Hematopoietic multipotent progenitor cell treated with erythropoietin and hydrocortisone succinate and interleukin-3 and kit ligand, for 6 days (in vitro differentiated cells): ENCODE measurements at places on chromosomes 12 and 14.

DNA sequence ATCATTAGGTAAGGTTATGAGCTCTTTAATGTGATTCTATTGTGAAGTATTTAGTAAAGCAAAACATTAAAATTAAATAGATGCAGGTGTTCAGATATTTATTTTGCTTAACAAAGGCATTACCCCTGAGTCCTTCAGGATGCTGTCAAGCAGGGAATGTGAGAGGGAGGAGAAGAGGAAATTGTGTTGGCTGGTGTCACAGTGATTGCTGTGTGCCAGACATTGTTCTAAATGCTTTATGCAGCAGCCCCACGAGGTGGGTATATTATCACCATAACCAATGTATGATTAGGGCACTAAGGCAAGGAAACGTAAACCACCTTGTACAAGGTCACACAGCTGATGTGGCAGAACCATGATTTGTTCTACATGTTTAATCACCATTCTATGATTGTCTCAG, 80.1 kb downstream of the STAB2 start:
- no peak for DNase-seq

GRCh38 chr12:72274931-72275330, 2.8 kb downstream of the TRHDE start:
- no peak for DNase-seq

- DNase-seq: no peak
Measured at GRCh38 chr14:51336734-51337133, 96.7 kb downstream of the TMX1 start.

- no peak for DNase-seq
Measured at GRCh38 chr12:72074065-72074464, 135.4 kb downstream of the TPH2 start.

DNA sequence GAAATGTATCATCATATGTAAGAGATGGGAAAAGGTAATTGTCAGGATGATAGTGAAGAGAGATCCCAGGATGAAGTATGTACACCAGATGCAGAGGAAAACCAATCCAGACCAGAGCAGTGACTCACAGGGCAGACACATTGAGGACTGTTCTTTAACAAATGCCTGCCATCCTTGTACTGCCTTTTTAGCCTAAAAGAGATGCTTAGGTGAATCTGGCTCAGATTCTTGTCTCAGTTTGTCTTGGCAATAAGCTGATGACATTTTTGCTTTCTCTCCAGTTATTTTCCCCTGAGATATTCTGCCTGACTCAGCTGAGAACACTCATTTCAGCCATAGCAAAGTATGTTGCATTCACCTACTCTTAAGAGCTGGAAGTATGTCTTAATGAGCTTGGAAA, 405.3 kb upstream of the USP15 start:
- DNase-seq: no peak

- DNase-seq: no peak
Measured at GRCh38 chr12:97595936-97596335, 133.3 kb downstream of the RMST start.

GRCh38 chr12:96770219-96771102, 136.6 kb upstream of the NEDD1 start:
- DNase-seq: no peak

GRCh38 chr14:77353469-77354141, 23.3 kb downstream of the TMED8 start:
- no peak for DNase-seq

GRCh38 chr14:21915826-21916225, 242.2 kb upstream of the OR4E1 start:
- no peak for DNase-seq

DNA sequence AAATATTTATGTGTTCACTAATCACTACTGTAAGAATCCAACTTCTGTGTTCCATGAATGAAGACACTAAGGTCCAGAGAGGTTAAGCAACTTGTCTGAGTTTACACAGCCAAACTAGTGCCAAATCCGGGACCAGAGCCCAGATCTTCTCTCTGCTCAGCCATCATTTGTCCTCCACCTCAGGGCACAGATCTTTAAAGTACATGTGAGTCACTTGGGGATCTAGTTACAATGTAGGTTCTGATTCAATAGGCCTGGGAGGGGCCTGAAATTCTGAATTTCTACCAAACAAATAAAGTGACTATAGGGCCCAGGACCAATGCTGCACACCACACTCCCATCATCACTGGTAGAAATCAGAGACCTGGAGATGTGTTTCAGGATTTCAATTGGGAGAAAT, 162.9 kb downstream of the GXYLT1 start:
- no peak for DNase-seq

DNA sequence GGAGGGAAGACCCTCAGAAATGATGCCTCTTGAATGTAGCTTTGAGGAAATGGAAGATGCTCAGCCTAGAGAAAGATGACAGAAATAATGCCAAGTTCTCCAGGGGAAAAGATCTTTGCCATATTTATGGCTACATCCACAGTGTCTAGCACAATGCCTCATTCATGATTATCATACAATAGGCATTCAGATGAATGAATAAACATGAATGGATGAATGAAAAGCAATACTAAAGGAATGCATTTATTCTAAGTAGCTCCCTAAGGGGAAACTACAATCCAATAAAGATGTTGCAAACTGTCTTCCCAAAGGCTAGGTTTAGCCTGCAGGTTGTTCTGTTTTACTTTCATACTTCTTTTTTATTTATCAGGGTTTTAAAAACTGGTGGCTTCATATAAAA, 12.0 kb downstream of the TMTC1 start:
- no peak for DNase-seq

- no peak for DNase-seq
Measured at GRCh38 chr12:84694116-84694515, 218.5 kb downstream of the SLC6A15 start.

GRCh38 chr12:87756111-87756510, 273.1 kb downstream of the C12orf50 start:
- no peak for DNase-seq

DNA sequence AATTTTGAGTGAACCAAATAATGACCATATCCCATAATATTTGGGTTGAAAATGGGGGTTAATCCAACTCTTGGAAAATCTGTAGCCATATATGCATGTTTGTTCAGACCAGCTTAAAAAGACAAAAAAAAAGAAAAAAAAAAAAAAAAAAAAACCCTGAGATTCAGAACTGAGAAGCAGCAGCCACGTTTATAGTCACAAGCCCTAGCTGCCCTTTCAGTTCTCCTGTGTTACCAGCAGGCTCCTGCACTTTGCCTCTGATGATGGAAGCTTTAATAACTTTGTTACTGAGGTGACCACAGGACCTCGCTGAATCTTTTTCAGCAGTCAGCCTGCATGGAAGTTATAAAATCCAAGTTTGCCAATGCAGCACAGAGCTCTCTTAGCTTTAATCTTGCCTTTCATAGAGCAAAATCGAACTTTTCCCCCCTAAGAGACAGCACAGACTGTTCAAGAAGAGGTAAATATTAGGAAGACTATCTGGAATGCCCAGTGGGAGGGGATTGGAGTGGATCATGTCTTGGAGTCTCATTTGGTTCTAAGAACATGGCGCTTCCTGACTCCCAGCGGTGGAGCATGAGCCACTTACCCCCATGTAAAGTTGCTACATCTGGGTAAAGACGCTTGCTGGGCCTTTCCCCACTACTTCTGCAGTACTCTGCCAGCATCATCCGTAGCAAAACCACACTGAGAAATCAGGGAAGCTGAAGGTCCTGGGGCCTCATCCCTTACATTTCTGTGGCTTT, 20.6 kb downstream of the GNG2 start:
- no peak for DNase-seq

GRCh38 chr14:30528119-30528518, 30.8 kb upstream of the G2E3 start:
- DNase-seq: no peak

GRCh38 chr12:107130830-107131611, 37.7 kb upstream of the CRY1 start:
- DNase-seq: no peak

GRCh38 chr12:132561427-132562156, 48.8 kb downstream of the LRCOL1 start:
- DNase-seq: peak; percentile 67

DNA sequence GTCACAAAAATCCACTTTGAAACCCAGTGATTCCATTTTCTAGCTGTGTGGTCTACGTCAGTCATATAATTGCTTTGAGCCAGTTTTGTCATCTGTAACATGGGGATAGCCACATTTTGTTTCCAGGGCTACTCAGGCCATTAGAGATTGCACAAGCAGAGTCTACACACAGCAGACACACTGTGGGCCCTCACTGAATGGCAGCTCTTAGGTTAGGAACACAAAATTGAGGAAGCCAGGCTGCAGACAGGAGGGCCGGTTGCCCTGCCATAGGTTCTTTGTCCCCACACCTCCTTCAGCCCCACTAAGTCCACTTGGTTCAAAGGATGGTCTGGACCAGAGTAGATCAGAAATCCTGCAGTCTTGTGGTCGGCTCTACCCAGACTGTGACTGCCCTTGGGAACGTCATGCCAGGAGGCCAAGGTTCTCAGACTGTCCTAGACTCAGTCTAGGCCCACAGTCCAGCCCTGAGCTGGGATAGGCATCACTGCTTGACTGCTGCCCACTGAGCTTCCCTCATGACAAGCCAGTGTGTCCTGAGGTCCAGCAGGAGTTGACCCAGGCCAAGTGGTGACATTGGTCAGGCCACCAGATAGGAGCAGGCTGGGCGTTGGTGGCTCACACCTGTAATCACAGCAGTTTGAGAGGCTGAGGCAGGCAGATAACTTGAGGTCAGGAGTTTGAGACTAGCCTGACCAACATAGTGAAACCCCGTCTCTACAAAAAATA, 3.8 kb upstream of the MYH7 start:
- no peak for DNase-seq

DNA sequence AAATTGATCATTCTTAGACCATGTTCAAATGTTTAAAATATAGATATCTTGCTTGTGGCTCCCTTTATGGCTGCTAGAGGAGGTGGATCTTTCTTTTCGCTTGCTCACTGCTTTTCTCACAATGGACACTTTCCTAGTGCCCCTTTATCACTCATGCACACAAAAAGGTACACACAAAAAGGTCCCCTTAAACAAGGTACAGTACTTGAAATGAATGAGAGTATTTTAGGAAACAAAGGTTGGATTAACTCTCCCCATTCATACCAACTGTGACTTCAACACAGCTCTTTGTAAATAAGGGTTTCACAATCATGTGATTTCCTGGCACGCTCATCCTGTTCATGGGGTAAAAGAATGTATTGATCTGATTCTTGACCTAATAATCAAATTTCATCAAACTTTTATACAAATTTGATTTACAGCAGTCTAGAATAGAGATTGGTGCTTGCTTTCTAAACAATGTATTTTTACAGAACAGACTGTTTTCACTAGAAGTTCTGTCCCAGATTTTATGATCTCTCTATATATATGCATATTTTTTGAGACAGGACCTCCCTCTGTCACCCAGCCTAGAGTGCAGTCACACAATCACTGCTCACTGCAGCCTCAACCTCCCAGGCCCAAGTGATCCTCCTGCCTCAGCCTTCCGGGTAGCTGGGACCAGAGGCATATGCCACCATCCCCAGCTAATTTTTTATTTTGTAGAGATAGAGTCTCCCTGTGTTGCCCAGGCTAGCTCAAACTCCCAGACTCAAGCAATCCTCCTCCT, 34.4 kb upstream of the EPS8 start:
- no peak for DNase-seq

- DNase-seq: no peak
Measured at GRCh38 chr12:96743606-96744005, 163.5 kb upstream of the NEDD1 start.

GRCh38 chr12:28872654-28873268, 276.3 kb upstream of the FAR2 start:
- DNase-seq: peak; percentile 62

DNA sequence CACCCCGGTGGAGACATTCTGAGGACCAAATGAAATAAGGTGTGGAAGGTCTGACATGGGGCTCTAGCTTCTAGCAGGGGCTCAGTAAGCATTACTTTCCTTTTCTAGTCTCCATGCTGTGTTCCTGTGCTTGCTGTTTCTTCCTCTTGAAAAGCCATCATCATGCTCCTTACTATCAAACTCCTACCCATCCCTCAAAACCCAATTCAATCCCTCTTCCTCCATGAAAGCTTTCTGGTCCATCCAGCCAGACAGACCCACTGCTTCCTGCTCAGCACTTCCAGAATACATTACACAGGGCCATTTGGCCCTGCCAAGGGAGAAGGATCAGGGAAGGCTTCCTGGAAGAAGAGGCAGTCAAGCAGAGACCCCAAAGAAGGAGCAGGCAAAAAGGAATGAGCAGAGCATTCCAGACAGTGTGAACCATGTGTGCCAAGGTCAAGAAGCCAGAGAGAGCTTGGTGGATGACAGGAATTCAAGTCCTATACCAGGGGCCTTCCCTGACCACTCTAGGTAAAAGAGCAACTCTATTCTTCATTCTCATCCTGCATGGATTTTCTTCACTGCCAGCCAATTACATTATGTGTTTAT, 59.5 kb downstream of the NUAK1 start:
- DNase-seq: no peak

- no peak for DNase-seq
Measured at GRCh38 chr12:45276154-45276755, 60.4 kb downstream of the ANO6 start.

DNA sequence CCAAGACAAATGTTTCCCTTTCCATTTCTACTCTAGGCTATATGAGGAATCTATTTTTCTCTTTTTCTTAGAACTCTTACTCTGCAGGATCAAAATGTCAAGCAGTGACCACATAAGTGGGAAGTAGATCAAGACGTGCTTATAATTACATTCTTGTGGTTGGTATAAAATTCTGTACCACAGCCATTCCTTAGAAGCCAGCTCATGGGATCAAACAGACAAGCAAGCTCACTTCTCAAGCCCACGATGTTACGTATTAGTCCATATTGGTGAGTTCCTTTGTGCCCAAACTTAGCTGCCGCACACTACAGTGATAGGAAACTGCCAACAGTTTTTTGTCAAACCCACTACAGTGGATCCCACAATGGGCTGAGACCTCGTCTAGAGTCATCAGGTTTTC, 53.4 kb downstream of the IFNG start:
- no peak for DNase-seq

GRCh38 chr14:46399049-46399448, 252.5 kb downstream of the RPL10L start:
- DNase-seq: no peak

DNA sequence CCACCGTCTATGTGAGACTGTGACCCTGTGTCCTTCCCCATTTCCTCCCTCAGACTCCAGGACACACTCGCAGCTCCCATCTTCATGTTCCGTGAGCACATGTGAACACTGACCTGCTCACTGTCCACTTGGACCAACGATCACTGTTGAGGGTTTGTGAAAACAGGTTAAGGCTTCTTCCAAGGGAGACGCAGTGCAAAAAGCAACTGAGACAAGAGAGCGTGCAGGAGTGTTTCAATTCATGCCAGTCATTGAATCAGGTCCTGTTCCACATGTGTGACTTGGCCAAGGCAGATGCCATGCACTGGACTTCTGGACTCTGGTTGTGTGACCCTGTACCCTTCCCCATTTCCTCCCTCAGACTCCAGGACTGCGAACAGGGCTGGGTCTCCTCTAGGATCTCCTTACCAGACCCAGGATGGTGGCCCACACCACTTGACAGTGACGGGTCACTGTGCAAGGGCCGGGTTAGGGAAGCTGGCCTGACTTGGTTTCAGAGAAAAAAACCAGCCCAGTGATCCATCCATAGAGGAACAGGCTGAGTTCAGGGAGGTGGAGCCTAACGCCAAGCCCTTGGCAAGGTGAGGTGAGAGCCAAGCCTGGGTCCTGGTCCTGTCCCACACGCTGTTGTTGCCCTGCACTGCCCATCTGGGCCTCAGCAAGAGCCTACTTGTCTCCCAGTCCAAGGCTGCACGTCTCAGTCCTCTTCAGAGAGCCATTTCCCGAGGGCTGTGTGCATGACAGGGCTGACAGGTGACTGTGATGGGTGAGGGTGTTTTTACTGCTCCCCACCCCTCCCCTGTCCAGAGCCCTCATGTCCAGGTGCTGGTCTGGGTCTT, 5.7 kb upstream of the KRT5 start:
- DNase-seq: no peak

- DNase-seq: peak; percentile 96
Measured at GRCh38 chr14:78319406-78319805, 149.2 kb downstream of the NRXN3 start.
